Stimulated activated CD8-positive, alpha-beta memory T cell treated with anti-CD3 and anti-CD28 coated beads, Interleukin-12 subunit alpha, Interleukin-12 subunit beta, amount 100 ng/mL, for 4 hours (primary cell): ENCODE measurements at places on chromosomes 6 and 20.
A peak's percentile ranks its signal among the peaks of the same experiment; 100 is the strongest.

DNA sequence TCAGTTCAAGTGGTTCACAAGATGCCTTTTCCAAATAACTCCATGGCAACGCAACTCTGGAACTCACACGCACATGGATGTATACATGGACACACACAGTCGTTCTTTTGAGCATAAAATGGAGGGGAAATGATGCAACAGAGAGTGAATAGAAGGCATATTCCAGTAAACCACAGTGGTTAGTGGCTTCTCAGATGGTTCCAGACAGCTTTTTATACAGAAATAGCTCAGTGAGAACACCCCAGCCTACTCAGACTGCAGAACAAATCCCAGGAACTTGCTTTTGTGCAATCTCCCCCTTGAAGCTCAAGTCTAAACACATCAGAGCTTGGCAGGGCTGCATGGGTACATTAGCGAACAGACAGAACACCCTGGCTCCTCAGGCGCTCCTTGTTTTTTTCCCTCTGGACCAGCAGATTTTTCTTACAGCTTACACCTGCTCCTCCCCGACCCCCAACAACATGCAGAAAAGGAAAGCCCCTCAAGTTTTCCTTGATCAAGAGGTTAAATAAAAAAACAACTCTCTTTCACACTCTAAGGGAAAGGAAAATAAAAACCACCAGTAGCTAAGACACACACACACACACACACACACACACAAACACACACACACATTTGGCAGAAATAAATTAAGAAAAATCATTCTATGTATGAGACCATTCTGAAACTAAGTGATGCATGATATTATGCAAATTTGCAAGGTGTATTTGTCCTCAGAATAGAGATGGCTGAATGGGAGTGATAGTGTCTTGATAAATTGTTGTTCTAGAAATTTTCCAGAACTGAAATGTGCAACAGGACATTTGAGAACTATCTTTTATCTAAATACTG is 51.2 kb upstream of the RANBP9 start:
- no peak for DNase-seq

DNA sequence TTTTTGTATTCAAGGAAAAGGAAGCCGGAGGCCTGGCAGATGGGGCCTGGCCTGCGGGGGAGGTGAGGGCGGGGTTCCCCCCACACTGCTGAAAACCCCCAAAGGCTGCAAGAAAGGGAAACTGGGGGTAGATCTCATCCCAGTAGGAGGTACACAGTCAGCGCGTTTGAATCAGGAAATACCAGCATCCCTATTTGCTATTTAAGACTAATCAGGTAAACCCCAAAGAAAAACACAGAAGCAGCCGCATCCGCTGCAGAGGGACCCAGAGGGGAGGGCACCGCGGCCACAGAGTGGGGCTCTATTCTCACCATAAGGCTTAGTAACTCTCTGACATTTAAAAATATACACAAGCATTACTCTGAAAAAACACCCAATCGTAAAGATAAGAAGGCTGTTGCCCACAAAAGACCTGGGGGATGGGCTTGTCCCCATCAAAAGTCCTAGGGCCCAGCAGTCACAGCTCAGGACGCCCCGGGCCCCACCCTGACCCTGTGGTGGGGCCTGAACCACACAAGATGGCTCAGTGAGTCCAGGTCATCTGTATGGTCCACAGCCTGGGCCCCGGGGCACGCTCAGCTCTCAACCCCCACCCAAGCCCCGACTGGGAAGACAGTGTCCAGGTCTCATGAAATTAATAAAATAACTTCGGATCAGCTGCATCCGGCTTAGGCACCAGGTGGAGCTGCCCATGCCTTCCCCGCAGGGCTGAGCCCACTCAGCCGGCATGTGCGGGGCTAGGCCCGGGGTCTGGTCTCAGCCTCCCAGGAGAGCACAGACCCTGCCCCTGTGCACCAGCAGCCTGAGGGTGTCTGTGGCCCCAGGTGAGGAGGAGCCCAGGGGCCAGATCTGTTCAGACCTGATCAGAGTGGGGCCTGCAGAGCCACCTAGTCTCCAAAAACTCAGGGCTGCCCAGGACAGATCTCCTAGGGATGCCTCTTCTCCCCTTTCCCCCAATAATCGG is 31.0 kb downstream of the KCNQ2 start:
- peak; percentile 10 for DNase-seq

DNA sequence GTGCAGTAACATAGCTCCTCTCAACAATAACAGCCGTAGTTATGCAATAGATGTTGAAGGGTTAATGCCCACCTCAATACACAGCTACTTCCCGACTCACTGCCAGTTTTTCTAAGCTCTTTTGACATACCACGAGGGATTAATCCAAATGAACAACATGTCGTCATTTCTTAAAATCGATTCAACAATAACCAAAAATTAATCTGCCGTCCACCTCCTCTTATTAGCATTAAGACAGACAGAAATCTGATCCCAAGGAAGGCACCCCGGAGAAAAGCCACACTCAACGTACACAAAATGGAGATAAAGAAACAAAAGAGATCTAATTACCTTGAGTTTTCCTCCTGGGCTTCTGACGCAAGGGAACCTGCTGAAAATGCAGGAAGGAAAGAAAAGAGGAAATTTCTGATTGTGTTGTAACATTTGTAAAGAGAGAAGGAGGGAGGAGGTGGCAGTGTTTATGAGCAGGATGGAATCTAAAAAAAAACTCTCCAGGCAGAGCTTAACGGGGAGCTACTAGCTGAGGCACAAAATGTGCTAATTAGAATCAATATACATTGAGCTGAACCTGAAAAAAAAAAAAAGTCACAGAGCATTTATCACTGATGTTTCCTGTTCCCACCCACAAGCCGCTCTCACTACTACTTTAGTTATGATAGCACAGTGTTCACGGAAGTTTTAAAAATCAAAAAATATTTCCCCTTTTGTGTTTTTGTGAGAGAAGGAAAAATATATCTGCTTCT is 109.3 kb downstream of the IPCEF1 start:
- no peak for DNase-seq

- DNase-seq: no peak
Observed at GRCh38 chr6:157045831-157046454, 268.8 kb downstream of the ARID1B start.

- DNase-seq: no peak
Observed at GRCh38 chr20:610130-611046, at the start of gene TCF15. Gene TCF15 (minus strand): TSS chr20:610309. CDS start chr20:610237, 72 bp downstream.

DNA sequence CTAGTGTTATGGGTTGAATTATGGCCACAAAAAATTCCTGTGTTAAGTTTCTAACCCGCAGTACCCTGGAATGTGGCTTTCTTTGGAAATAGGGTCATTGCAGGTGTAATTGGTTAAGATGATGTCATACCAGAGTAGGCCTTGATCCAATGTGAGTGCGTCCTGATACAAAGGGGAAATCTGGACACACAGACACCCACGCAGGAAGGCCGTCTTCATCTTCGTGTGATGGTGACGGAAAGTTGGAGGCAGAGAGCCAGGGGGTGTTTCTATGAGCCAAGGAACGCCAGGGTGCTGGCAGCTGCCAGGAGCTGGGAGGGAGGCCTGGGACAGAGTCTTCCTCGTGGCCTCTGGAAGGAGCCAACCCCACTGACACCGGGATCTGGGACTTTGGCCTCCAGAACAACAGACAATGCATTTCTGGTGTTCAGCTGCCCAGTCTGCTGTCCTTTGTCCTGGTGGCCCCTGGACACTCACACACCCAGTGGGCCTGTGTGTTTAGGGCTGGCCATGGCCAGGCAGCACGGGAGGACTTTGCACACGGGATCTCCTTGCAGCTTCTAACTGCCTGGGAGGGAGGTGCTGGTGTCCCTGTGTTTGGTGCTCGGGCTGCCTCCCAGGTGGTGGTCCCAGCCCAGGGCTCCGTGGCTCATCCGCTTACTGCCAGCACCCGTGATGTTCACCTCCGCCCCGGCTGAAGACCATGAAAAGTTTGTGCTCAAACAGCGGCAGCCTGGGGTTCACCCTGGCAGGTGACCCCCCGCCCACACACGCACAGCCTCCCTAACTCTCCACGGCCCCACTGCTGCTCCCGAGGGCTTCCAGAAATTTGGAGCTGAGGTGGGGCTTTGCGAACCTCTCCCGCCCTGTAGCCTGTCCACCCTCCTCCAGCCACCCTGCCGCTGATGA is 53.4 kb upstream of the GATA5 start:
- DNase-seq: no peak

GRCh38 chr6:30570740-30571074 is 535 bp upstream of the ABCF1 start:
- DNase-seq: no peak

- DNase-seq: no peak
Observed at GRCh38 chr6:11972806-11973205, 39.3 kb upstream of the HIVEP1 start.
